HuH-7 (cell line): ENCODE measurements at places on chromosomes 2 and 18.

DNA sequence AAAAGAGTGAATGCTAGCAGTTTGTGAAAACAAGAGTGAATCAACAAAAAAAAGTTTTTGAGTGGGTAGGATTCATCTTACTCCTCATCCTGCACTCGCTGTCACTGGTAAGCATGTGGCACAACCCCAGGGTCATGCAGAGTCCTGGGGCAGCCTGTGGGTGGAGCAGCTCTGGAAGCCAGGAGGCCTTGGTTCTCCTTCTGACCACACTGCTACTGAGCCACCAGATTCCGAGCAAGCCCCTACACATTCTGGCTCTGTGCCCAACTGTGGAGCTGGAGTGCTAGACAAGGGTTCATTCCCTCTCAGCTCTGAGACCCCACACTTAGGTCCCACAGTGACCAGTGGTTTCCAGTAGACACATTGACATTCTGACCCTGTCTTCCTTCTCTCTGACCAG is 670.6 kb downstream of the BCL11A start:
- no peak for DNase-seq

GRCh38 chr2:1041012-1041805 is 90.6 kb downstream of the SNTG2 start:
- no peak for DNase-seq

DNA sequence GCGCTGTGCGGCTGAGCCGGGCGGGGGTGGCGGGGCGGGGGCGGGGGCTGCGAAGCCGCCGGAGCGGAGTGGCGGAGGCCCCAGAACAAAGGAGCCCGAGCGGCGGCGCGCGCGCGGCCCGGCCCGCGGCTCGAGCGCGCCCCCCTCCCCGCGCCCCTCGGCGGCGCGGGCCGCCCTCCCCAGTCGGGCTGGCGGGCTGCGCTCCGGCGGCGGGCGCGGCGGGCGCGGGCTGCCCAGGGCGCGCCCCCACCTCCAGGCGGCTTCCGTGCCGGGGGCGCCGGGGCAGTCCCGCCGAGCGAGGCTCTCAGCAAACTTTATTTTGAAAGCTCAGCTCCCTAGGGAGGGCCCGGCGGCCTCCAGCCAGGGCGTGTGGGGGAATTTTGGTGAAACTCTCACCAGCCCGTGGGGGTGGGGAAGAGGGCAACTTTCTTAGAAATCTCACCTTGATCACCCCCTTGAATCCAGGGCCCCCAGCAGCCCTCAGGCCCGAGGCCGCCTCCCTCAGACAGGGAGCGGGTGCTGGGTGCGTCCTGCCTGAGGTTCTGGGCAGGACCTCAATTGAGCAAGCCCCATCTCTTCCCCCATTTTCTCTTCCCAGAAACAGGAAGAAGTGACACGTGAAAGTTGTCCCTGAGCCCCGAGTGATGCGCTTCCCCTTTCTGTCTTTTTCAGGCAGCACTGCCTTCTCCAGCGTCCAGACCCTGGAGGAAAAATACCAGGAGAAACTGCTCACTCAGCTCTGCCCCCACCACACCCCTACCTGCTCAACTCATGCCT is 786 bp downstream of the TET3 start:
- peak; percentile 45 for DNase-seq

DNA sequence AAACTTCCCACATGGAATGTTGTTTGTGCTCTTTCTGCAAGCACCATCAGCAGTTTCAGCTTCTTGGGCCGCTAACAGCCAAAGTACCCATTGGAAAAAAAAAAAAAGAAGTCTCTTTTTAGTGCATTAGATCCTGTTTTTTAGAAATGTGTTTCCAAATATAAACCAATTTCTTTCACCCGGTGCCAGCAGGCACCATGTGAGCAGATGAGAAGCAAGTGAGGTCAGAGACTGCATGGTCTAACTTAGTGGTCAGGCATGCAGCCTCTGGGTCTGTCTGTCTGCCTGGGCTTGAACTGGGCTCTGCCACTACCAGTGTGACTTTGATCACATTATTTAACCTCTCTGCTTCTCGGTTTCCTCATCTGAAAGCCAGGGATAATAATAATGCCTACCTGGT is 75.2 kb upstream of the NRP2 start:
- no peak for DNase-seq

DNA sequence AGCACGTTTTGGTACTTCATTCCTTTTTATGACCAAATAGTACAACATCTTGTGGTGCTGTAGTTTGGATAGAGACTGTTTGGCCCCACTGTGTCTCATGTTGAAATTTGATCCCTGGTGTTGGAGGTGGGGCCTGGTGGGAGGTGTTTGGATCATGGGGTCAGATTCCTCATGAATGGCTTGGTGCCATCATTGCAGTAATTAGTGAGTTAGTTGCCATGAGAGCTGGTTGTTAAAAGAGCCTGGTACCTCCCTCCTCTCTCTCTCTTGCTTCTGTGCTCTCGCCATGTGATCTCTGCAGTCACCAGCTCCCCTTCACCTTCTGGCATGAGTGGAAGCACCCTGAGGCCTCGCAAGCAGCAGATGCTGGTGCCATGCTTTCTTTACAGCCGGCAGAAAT is 50.9 kb downstream of the NCAPH start:
- DNase-seq: no peak

DNA sequence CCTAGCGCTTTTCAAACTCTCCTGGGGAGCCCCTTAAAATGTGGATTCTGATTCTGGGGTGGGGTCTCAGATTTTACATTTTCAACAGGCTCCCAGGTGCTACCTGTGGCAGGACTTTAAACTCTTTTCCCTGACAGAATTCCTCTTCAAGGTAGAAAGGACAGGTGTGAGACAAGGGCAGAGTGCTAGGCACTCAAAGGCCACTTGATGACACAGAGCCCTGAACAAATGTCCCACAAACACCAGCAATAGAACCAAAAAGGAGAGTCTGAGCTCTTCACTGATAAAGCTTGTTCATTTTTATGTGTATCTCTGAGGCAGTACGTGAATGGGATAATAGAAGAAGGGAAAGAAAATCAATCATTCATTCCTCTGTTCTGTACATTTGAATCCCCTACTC is 77.7 kb upstream of the PELI1 start:
- DNase-seq: no peak

DNA sequence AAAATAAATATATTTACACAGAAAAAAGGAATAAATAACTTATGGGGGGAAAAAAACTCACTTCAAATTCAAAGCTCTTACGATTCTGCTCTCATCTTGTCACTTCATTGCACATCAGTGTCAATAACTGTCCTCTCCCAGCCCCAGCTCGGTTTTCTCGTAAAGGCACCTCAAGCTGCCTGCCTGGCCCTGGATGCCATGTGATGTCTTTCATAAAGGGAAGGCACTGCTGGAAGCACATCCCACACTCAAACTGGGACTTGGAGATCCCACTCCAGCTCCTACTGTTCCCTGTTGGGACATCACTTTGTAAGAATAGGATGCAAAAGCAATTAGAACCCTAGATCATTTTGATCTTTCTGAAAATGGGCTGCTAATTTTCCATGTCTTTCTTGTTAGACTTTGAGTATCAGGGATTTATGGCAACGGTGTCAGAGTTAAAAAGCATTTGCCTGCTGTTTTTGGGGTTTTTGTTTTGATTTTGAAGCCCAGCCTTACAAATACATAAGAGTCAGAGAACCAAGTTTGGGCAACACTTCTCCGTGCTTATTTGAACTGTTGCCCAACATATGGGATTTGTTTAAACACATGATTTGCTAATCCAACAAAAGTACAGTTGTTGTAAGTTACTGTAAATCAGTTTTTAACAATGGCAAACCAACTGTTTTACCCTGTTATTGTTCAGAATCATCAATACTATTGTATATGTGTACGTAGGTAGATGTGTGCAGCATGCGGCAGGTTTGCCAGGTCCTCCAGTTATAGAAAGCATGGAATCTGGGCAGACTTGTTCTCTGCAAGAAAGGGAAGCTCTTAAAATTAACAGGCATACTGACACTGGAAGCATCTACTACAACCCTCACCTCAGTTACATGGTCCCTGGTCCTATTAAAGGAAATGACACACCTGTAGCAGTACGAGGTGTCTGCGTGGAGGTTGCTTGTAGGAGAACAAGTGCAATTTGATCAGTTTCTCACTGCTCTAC is 20.6 kb downstream of the SERTAD2 start:
- DNase-seq: no peak

DNA sequence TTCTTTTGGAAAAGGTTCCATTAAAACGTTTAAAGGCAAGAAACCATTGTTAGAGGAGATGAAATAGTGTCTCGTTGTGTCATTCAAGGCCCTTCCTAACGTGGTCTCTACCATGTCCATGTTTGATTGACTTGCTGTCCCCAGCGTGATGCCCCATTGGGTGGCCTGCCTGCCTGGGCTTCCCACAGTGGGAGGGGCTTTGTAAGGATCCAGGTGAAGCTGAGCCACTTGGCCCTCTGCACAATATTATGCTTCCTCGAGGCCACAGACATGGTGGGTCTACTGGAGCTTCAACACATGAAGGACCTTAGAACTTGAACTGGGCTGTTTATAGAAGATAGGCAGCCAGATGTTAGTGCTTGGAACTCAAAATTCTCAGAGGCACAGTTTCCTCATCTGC is 235.3 kb downstream of the FHOD3 start:
- no peak for DNase-seq

DNA sequence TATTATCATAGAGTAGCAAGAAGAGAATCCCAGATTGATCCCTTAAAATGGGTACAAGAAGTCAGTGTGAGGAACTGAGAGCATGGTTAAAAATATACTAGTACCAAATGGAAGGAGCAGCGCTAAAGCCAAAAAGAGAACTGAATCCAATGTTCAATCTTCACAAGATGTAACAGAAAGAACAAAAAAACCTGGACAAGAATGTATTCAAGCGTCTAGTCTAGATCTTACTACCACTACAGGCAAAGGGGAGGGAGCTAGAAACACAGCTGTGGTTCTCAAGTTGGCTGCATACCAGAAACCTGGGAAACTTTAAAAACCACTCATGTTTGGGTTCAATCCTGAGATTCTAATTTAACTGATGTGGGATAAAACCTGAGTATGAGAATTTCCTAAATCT is 57.5 kb downstream of the PIAS2 start:
- no peak for DNase-seq

- no peak for DNase-seq
Measured at GRCh38 chr2:183227176-183227575, 102.9 kb downstream of the NUP35 start.

DNA sequence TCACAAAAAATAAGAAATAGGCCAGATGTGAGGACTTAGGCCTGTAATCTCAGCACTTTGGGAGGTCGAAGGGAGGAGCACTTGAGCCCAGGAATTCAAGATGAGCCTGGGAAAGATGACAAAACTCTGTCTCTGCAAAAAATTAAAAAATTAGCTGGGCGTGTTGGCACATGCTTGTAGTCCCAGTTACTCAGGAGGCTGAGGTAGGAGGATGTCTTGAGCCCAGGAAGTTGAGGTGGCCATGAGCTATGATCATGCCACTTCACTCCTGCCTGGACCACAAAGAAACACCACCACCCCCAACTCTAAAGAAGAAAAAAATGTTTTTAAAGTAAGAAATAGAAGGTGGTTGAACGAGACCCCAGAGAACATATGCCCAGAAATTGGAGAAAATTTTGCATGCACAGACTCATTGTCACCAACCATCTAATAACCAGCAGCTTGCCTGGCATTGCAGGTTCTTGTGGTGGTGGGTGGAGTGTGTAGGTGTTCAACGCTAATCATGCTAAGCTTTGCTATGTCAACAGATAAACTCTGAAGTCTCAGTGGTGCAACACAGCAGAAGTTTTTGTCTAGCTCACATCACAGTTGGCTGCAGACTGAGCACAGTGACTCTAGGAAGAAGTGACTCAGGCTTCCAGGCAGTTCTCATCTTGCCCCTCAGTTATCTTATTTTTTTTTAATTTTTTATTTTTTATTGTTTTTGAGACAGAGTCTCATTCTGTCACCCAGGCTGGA is 18.6 kb downstream of the ARL4C start:
- no peak for DNase-seq

- DNase-seq: no peak
Measured at GRCh38 chr2:9280224-9280623, 73.6 kb downstream of the ASAP2 start.

DNA sequence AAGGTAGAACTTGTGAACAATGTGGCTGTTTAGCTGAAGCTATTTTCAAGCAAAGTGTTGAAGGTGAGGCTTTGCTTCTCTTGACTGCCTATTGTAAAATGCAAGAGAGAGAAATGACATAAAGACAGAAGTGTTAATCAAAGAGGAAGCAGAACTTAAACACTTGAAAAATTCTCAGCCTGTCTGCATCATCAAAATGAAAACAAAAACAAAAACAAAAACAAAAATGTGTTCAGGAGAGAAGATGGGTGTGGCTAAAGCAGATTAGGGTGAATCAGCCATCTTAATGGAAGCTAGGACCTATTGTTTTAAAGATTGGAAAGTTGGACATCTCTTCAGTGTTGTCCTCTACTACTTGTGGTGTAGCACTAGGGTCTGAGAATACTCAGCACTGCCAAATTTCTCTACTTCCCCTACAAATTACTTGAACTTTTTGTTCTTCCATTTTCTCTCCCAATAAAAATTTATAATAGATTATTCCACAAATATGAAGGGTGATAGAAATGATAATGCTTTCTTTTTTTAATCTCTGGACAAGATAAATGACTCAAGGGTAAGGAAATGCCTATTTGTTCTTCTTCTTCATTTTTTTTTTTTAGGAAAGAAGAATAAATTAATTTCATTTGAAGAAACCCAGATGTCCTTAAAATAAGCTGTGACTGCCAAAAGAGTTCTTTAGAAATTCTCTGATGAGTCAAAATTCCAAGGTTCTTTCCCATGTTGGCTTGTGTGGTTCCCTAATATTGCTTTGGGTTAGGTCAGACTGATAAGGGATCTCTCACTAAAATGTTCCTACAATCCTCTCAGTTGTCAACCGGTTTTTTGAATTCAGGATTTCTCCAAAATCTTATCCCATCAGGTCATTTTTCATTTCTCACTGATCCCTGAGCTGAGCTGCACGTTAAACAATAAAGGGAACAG is 571.2 kb upstream of the ZEB2 start:
- no peak for DNase-seq

GRCh38 chr2:5617796-5618195 is 74.4 kb upstream of the SOX11 start:
- no peak for DNase-seq

DNA sequence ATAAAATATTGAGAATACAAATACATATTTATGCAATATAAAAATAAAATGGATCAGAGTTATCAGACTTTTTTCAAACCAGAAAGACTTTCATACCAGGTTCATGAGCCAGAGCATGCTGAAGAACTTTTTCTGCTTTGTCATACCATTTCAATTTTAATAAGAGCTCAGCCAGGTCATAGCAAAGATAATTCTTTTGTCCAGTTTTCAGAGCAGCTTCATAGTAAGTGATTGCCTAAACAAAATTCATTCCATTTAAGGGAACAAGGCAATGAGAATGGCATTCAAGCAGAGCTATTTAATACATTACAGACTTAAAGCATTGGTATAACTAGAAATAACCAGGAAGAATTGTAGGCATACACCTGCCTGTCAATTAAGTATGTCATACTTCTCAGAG is 42.3 kb downstream of the TTC21B start:
- DNase-seq: no peak

DNA sequence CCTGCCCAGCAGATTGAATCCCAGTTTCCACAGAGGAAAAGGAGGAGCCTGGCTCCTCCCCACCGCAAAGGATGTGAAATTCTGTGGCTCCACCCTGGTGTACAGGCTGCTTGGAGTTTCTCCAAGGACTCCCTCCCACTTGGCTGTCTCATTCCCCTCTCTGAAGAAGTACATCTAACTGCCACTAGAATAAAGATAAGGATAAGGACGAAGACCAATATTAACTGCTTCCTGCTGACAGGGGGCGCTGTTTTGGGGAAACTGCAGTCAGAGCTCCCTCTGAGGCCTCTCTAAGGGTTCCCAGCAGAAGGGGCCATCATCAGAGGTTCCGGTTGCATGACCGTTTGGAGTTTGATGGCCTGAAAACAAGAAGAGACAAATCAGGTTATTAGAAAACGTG is 790.9 kb downstream of the CPS1 start:
- DNase-seq: no peak
